Gastroesophageal sphincter (tissue), 4 donors: ENCODE measurements at places on chromosomes 7 and 10.

GRCh38 chr10:70656489-70656888 is 15.8 kb upstream of the ADAMTS14 start:
- no peak for ATAC-seq

DNA sequence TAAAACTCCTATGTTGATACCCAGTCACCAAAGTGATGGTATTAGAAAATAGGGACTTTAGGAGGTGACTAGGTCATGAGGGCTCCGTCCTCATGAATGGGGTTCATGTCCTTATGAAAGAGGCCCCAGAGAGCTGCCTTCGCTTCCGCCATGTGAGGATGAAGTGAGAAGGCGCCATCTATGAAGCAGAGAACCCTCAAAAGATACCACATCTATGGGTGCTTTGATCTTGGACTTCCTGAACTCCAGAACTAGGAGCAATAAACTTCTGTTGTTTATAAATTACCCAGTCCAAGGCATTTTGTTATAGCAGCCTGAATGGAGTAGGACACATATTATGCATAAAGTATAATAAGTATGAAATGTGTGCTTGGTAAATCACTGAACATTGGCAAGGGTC is 8.1 kb upstream of the PDSS1 start:
- no peak for ATAC-seq

- no peak for ATAC-seq
Observed at GRCh38 chr7:10121631-10122030, 852.0 kb upstream of the PHF14 start.

DNA sequence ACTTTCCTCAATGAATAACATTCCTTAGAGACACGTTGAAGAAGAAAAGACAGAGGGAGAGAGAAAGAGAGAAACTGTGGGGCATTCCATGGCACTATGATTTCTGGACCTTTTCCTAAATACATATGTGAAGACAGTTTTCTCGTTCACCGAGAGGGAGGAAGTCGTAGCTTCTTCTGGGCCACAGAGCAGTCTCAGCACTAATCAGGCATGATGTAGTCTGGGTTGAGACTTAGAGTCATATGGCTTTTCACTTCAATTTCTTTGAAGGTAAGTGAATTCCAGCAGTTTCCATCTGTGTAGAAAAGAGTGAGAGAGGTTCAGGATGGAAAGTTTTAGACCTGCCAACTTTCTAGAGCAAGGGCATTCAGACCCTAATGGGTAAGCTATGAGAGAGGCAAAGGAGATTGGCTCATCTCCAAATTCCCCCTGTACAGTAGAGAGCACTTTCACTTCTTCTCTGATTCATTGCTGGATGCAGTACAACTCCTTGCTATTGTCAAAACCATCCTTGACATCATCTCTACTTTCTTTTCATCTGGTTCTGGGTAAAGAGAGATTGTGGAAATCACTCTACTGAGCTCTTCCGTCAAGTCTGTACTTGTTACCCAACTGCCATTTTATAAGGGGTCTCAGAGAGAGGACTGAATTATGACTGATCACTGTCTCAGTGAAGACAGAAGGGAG is 31.5 kb upstream of the OR9A4 start:
- no peak for ATAC-seq

- no peak for ATAC-seq
Observed at GRCh38 chr10:36679554-36679953, 445.8 kb upstream of the ANKRD30A start.

DNA sequence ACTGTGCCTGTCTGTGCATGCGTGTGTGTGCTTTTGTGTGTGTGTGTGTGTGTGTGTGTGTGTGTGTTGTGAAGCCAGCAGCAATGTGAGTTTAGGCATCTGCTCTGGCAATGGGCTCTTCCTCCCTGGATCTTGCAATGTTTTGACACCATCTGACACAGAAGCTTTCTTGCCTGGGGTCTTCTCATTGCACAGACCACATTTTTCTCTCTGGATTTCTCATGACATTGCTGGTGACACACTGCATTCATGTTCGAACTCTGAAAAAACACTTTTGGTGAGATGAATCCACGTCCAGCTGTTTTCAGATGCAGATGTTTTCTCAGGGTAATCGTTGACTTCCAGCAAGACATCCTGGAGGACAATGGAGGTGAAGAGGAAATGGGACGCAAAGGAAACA is 63.0 kb upstream of the FZD8 start:
- no peak for ATAC-seq

DNA sequence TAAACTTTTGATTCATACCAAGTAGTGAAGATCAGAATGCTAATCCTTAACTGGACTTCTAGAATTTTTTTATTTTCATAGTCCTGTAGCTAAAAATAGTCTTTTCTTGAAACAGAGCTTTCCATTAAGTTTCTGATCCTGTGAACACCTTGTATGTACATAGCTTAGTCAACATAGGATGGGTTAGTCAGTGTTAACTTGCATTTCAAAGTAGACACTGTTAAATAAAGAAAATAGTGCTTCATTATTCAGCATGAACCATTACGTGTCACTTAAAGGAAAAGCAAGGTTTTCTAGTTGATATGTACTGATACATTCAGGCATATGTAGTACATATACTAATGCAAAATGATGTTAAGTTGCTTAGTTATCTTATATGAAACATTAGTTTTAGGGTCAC is 7.5 kb upstream of the HDAC9 start:
- no peak for ATAC-seq

- no peak for ATAC-seq
Observed at GRCh38 chr10:46248651-46249146, 38.1 kb upstream of the ANTXRL start.

DNA sequence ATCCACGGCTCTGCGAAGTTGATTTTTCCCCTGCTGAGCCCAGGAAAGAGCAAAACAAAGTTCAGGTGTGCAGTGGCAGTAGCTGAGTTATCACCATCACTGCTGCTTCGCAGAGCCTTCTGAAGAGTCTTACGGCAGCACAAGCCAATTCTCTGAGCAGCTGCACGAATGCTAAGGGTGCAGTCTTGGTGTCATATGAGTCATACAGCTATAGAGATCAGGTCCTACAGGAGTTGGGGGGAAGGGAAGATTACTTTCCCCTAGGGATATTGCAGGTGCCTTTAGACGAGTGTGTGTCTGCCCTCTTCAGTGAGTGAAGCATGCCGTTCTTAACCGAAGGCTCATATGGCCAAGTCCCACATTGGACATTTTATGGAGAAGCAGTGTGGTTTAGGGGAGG is 227.8 kb downstream of the CELF2 start:
- ATAC-seq = no peak
